Type B pancreatic cell (in vitro differentiated cells): ENCODE measurements at places on chromosomes 11 and 22.
A peak's percentile ranks its signal among the peaks of the same experiment; 100 is the strongest.

GRCh38 chr11:83865636-83866461, 579.7 kb upstream of the CCDC90B start:
- no peak for DNase-seq

GRCh38 chr11:1864831-1865665, 12.2 kb downstream of the LSP1 start:
- DNase-seq = no peak

DNA sequence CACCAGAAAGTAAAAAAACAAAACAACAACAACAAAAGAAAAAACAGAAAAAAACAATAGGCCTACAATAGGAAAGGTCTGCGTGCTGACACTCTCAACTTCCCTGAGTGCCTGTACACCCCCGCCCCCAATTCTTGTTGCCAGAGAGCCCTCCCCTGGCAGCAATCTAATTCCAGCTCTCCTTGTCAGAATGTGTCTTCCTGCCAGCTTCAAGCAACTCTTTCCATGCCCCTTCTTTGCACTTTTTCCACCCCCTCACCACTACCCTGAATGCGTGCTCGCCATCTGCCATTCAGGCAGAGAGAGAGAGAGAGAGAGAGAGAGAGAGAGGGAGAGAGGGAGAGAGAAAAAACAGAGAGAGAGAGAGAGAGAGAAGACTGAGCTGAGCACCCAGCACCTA, 245.0 kb downstream of the KIRREL3 start:
- no peak for DNase-seq

DNA sequence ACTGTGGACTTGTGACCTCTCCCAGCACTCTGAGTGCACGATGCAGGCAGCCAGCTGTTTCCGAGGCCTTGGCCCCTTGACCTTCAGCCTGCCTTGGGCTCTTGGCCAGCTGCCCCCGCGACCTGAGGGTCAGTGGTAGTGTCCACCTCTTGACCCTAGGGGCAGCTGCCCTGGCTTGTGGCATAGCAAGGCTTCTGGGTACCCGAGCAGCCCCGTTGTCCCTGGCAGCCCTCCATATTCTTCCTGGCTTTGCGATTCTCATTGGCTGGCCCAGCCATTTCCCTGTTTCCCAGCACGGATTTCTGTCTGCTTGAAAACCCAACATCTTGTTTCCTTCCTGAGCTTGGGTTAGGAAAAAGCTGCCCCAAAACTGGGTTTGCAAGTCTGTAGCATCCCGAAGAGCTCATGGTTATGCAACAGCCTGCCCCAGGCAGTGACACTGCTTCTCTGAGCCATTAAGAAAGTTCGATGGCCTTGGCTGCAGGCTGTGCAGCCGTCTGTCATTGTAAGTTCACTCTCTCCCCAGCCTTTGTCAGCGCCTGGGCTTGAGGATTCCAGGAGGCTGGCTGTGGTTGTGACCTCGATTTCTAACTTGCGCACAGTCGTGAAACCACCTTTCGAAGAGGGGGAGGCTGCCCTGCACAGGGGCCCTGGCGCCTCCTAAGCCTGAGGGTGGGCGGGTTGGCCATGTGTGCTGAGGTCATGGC, 48.8 kb downstream of the FBLN1 start:
- no peak for DNase-seq

DNA sequence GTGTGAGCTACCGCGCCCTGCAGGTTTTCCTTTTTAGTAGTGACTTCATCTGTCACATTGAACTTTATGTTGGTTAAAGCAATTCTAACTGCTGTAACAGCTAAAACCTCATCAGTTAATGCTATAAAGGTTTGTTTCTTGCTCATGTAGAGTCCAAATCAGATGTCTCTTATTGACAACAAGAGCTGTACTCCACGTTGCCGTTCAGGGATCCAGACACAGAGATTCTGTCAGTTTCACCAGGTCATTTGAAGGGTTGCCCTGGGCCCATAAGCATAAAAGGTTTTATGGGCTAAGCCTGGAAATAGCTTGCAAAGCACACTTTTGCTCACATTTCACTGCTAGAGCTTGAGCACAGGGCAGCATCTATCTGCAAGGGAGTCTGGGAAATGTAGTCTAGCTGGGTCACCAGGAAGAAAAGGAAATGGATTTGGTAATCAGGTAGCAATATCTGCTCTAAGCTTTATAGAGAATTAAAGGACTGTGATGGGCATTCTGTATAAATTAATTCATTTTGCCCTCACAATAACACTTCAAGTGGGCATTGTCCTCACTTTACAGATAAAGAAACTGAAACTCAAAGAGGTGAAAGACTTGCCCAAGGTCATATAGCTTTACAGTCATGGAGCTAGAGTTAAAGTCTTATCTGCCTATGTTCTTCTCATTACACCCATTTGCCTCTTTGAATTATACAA, 25.2 kb upstream of the PTPRJ start:
- no peak for DNase-seq

GRCh38 chr11:130772266-130773227, 143.7 kb downstream of the SNX19 start:
- no peak for DNase-seq

GRCh38 chr22:49296561-49296960, 531.1 kb downstream of the BRD1 start:
- no peak for DNase-seq

GRCh38 chr11:13208921-13209320, 68.7 kb upstream of the BMAL1 start:
- no peak for DNase-seq

- peak; percentile 91 for DNase-seq
Measured at GRCh38 chr11:124875943-124876817, 10.9 kb downstream of the ROBO3 start.

DNA sequence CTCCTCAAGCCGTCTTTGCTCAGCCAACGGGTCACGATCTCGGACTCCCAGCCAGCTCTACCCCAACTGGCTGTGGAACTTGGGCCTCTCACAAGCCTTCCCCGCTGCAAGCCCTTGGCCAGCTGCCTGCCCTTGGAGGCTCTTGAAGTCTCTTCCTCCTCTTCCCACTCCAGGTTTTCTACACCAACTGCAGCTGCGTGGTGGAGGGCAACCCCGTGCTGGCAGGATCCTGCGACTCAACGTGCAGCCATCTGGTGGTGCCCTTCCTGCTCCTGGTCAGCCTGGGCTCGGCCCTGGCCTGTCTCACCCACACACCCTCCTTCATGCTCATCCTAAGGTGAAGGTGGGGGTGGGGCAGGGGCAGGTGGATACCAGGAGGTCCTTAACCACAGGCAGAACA, 40.5 kb upstream of the TPBGL start:
- DNase-seq = no peak

DNA sequence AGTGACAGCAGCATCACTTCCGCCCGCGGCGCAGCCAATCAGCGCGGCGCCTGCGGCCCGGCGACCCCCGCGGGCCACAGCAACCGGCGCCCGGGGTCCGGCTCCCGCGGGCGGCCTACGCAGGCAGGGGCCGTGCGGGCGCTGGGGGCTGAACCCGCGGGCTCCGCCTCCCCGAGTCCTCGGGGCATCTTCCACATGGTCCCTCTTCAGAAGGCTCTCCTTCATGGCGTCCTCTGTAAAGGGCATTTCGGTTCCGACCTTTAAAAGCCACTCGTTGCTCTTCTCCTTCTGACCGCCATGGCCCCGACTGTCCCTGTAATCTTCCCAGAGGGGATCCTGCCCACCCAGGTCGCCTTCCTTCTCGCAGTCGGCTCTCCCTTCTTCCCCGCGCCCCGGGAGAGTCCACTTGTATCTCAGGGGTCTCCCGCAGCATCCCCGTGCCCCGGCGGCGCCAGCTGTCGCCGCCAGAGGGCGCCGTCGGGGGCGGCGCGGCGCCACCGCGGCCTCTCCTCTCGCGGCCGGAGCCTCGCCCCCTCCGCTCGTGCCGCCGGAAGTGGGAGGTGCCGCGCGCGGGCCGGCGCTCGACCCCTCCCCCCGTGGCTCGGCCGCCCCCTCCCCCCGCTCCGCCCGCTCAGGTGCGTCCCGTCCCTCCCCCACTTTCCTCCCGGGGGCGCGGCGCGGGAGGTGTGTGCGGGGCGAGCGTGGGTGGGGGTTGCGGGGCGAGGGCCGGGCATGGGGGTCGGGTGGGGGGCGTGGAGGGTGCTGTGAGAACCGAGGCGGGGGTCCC, at the start of gene RNF214:
RNF214 (plus strand) TSS at position 580 of the 787 bp plus-strand sequence. CDS start 1,602 bp downstream, outside the sequence.
- DNase-seq = peak; percentile 88

- no peak for DNase-seq
Measured at GRCh38 chr11:74341921-74342320, 30.5 kb upstream of the P4HA3 start.

DNA sequence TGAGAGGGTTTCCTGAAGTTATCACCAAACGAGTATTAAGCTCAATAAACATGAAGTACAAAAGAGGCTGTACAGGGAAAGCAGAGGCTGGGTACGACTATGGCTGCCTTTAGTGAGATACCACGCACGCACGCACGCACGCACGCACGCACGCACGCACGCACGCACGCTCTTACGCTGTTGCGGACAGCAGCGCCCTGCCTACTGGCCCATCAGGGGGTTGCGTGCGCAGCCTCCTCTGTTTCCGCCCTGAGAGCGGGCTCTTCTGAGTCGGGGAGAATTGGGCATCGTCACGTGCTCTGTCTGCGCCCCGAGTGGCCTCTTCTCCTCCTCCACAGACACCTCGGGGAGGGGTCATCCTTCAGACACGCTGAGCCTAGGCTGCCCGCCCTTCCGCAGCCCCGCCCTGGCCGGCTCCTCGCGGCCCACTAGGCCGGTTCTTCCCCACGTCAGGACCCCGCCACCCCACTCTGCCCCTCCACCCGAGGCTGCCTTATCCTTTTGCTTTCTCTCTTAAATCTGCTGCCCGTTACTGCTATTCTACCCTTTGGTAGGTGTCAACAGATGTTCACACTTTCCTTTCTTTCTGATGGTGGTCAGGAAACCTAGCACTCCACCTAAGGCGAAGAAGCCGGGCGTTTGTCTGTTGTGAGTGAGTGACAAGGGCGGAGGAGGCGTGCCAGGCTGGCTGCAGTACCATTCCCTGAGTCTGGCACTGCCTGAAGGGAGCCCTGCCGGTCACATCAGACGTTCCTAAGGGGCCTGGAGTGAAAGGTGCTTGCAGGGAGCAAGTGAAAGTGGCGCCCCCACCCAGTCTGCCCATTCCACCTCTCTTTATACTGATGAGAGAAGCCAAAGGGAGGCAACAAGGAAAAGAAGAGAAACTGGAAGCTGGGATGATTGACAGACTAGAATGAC, 300.4 kb upstream of the B3GAT1 start:
- DNase-seq = no peak

DNA sequence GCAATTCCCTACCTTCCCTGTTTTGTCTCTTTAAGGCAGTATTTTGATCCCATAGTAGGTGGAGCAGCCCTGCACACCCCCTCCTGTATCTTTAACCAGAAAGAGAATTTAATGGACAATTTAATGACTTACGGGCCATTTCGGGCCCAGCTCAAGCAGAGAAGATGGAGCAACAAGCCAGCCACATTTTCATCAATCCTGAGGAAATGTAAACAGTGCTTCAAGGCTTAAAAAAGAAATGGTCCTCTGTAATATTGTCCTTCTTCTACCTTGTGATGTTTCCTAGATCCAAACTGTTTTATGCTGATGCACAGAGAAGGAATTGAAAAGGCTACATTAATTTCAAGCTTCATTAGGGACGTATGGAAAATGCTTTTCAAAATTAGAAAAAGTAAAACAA, 88.6 kb downstream of the MTMR3 start:
- no peak for DNase-seq

GRCh38 chr22:26985931-26986782, 328.8 kb downstream of the MIAT start:
- no peak for DNase-seq

DNA sequence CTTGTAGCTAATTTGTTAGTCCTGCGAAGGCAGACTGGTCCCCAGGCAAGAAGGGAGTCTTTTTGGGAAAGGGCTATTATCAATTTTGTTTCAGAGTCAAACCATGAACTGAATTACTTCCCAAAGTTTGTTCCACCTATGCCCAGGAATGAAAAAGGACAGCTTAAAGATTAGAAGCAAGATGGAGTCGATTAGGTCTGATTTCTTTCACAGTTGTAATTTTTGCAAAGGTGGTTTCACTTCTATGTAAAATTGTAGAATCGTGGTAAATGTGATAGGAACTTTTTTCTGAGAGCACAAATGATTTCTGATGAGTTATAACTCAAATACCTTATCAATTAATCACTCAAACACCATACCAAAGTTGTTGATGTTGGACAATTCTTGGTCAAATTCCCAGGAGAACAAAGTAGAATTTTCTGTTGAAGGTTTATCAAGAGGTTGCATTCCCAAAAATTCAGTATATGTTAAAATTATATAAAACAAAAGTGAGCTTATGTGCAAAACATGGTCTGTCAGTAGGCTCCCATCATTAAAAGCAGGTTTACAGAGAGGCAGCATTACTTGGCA, 2.9 kb upstream of the CTSC start:
- DNase-seq = no peak

DNA sequence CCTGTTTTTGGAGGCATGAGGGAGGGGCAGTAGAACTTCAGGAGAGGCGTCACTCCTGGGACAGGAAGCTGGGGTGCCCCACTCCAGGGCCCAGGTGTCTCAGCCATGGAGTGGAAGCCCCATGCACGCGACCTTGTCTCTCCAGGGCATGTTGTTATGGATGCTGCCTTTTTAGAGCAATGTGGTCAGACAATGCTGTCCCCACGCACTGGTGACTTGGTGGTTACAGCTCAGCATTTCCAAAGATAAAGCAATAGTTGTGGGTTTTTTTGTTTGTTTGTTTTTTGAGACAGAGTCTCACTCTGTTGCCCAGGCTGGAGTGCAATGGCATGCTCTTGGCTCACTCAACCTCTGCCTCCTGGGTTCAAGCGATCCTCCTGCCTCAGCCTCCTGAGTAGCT, 22.3 kb downstream of the EIF4G2 start:
- DNase-seq = no peak

- no peak for DNase-seq
Measured at GRCh38 chr11:104602643-104603042, 295.6 kb downstream of the CASP12 start.

DNA sequence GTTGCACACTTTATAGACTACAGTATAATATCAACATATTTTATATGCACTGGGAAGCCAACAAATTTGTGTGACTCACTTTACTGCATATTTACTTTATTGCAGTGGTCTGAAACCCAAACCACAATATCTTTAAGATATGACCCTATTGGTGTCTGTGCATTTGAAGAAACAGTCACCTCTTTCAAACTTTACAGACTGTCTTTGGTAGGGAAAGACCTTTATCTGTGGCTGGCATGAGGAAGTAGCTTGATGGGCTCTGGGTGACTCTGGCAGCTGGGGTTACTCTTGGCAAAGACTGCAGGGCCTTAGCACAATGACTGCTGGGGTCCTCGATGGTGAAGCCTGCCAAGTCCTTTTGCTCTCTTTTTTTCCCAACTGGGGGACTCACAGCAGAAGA, 21.3 kb upstream of the ABTB2 start:
- DNase-seq = no peak

DNA sequence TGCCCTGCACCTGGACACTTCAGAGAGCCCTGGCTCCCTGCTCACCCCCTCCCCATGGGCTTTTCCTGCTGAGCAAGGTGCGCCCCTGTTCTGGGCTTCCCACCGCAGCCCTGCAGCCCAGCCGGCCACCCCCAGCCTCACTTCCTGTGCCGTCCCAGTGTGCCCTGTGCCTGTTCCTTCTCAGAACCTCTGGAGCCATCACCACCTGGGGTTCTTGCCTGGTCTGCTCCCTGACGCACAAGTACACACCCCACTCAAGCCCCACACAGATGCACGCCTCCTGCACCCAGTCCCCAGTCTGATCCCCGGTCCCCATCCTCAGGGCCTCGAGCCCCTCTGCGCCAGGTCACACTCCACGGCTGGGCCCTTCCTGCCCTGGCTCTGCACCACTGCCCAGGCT, 23.9 kb upstream of the DGCR8 start:
- DNase-seq = no peak

- no peak for DNase-seq
Measured at GRCh38 chr11:45534132-45534531, 131.3 kb downstream of the CHST1 start.

- no peak for DNase-seq
Measured at GRCh38 chr11:113778111-113778910, 1.3 kb upstream of the CLDN25 start.
